ENCODE measurements at places on chromosomes 12 and 14.

DNA sequence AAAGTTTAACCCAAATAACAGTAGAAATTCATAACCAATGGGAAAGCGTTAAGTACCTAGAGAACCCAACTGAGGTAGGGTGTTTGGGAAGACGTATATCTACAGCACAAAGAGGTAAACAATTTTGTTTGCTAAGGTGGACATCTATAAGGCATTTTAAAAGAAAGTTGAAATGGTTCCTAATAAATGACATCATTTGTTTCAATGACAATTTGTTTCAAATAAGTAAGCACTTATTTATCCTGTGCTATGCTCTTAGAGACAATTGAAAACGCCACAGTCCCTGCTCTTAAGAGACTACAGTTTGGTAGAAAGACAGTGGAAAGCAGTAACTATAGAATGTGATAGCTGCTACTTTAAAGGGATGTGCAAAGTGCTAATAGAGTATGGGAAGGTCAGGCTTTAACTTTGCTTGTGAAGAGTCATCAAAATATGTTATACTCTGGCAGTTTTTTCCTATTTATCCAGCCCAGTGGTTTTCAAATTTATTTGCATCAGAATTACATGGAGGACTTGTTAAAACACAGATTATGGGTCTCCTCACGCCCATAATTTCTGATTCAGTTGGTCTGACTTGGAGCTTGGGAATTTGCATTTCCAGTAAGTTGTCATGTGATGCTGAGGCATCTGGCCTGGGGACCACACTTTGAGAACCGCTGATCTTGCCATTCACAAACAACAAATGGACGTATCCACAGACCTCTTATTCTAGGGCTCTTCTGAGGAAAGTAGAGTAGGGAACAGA lies 19.6 kb upstream of the SMCO2 start:
- DNase-seq = no peak

GRCh38 chr12:41293011-41293410 lies 104.9 kb downstream of the PDZRN4 start:
- no peak for DNase-seq

GRCh38 chr14:36513451-36514277 lies 6.4 kb downstream of the NKX2-1 start:
- no peak for DNase-seq

- DNase-seq = no peak
Observed at GRCh38 chr12:100794441-100795173, at the start of gene ANO4. Gene ANO4, plus strand, starts transcription at chr12:100794776. Its CDS starts 107,010 bp downstream, at chr12:100901786.

Measured in stimulated activated CD4-positive, alpha-beta T cell treated with anti-CD3 and anti-CD28 coated beads, Interleukin-4, amount 100 ng/mL, for 4 hours (primary cell).